ENCODE measurements at places on chromosomes 2 and 18.

DNA sequence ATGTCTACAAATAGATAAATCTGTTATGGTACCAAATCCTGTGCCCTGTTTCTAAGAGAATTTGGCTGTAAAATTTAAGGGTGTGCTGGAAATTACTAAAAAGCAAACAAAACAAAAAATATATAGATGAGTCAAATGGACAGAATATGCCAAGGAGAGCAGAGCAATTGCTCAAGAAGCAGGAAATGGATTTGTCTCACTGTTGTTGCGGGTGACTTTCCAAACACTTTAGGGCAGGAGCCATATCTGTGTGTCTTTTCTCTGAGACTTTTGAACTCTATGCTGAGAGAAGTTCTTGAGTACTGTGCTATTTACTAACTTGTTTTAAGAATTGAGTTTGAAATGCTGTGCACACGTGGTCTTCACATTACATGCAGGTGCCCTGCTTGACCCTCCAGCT is 221.7 kb downstream of the PHLPP1 start:
- DNase-seq = no peak

DNA sequence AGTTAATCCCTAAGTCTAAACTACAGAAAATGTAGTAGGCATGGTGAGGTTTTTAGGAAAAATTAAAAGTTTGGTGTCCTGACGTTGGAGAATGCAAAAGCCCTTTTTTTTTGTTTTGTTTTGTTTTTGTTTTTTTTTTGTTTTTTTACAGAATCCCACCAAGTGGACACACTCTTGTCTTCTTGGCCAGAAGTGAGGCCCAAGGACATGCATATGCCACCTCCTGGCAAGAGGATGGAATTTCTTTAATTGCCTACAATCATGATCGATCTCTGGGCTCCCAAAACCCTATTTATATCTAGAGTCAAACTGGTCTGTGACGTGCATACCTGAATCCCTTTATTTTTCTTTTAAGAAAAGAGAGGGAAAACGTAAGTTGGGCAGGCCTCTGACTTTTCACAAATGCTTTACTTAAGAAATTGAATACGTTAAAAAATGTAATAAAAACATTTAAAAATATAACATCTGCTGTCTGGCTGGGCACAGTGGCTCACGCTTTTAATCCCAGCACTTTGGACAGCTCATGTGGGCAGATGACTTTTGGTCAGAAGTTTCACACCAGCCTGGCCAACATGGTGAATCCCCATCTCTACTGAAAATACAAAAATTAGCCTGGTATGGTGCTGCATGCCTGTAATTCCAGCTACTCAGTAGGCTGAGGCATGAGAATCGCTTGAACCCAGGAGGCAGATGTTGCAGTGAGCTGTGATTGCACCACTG is 502.7 kb downstream of the CBLN2 start:
- no peak for DNase-seq

DNA sequence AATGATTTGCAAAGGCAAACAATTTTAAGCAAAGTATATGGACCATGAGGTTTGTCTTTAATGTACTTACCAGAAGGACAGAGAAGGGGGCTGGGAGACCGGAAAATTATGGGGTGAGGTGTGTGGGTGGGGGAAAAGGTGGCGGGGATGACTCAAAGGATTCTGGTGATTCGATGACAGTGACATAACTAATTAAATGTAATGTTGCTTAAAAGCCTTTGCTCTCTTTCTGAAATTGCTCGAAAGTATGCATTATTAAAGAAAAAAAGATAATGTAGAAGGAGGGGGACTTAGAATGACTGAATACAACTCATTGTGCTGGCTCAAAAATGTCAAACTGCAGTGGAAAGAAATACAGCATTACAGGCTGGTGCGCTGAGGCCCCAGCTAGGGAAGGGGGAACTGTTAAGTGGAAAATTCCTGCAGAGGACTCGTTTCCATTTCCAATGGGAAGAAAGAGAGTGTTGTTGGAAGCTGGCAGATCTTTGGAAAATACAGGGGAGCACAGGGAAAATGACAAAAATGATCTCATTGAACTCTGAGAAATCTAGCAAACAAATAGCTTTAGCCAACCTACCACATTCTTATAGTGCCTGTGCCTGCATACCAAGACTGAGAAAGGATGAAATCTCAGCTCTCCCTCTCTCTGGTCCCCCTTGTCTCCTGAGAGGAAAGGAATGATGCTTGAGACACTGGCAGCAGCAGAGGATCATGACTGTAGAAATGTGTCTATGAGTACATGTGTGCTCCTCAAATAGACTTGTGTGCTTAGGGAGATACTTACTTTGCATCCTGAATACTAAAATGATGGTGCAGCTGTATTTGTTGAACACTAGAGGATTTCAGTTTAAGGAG is 632.4 kb downstream of the NYAP2 start:
- DNase-seq = no peak

GRCh38 chr2:159249990-159250715 is 36.4 kb downstream of the WDSUB1 start:
- peak; percentile 64 for DNase-seq

- DNase-seq = no peak
Measured at GRCh38 chr18:58429442-58429841, 199.4 kb downstream of the ALPK2 start.

Data from GDM1 (cell line).